ENCODE measurements at places on chromosomes 11 and 22.

- DNase-seq = no peak
These were observed 718 bp downstream of the LTBP3 start for GRCh38 chr11:65557280-65558001.

DNA sequence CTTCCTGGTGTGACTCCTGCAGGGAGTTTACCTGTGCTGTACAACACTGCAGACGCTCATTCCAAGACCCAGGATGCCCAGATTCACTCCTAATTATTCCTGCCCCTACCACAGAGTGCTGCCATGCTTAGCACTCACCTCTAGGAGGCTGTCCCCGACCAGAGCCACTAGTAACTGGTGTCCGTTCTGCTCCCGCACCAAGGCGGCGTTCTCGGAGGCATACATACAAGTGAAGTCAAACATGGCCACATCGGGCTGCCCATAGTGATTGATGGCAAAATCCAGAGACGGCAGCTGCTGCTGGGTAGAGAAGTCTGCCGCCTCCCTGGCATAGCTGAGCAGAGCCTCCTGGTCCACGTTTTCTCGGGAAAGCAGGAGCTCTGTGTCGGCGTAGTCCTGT, 122.3 kb upstream of the BID start:
- DNase-seq = no peak

DNA sequence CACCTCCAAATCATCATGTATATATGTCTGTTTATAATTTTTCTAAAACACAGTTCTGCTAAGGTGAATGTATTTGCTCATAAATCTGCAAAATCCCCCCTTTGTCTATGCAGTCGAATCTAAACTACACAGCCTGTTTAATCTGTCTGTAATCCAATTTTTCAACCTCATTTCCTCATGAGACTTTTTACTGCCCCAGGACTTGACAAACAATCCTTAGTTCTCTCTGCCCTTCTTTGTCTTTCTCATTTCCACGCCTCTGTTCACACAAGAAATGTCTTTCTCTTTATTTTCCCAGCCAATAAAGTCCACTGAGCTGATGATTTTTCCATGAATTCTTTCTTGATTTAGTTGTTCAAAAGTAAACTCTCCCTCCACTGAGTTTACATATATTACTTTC, 1154.3 kb downstream of the FAM181B start:
- DNase-seq = no peak

GRCh38 chr11:78313898-78314297, 103.7 kb downstream of the GAB2 start:
- no peak for DNase-seq

Measured in activated CD4-positive, CD25-positive, alpha-beta regulatory T cell (primary cell).